NCI-H2081 treated with DMSO at 0.1 percent for 48 hours (cell line): ENCODE measurements at places on chromosomes 6 and 20.

- DNase-seq: no peak
Measured at GRCh38 chr6:30844118-30844535, 40.2 kb upstream of the DDR1 start.

DNA sequence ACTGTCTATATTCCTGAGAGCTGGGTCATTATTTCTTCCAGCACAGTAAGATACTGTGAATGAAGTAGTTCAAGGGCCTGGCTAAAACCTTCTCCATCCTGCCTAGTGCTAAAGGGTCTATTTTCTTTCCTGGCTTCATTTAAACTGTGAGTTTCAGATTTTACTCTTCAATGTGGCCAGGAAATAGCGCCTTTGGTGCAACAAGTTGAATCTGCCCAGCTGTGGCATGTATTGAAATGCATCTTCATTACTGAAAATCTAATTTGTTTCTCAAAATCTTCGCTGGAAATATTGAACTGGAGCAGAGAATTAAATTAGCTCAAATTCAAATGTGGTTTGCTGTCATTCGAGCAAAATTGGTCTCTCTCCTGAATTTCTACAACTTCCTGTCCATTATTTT lies 114.6 kb upstream of the KCNG1 start:
- no peak for DNase-seq

DNA sequence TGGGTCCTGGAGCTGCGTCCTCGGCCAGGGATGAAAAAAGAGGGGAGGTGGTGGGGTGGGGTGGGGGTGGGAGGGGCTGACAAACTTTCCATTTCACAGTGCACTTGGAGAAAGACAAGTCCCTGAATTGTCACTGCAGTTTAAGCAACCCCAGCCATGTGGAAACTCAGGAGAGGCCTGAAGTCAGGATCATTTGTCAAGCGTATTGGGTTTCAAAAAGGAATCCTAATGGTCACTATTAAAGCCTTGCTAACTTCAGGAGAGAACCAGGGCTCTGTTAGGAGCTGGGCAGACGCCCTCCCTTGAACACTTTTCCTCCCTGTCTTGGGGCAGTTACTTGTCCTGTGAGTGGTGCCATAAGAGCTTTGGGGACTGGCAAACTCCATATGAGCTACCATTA lies 159.9 kb downstream of the FNDC1 start:
- no peak for DNase-seq

DNA sequence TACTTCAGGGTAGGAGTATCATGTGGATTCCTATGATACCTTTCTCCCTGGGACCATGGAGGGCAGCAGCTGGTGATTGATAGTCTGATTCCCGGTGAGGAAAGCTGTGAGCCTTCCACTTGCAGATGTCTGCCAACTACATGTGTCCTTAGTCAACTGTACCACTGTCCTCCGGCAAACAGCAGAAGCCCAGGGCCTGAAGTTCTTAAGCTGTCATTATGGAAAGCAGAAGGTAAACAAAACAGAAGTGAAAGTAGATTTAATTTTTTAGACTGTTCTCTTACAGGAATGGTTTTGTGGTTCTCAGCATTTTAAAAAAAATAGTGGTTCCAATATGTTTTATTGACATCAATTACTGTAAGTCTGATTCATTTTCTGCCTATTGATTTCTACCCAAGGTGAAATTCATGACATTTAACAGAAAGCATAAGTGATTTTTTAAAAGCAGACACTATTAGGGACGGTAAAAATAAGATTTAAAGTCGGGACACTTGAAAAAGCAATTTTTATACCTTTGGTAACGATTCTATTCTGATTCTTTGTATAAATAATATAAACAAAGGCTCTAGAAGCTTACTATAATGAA lies 36.6 kb downstream of the PTPN1 start:
- DNase-seq: no peak

DNA sequence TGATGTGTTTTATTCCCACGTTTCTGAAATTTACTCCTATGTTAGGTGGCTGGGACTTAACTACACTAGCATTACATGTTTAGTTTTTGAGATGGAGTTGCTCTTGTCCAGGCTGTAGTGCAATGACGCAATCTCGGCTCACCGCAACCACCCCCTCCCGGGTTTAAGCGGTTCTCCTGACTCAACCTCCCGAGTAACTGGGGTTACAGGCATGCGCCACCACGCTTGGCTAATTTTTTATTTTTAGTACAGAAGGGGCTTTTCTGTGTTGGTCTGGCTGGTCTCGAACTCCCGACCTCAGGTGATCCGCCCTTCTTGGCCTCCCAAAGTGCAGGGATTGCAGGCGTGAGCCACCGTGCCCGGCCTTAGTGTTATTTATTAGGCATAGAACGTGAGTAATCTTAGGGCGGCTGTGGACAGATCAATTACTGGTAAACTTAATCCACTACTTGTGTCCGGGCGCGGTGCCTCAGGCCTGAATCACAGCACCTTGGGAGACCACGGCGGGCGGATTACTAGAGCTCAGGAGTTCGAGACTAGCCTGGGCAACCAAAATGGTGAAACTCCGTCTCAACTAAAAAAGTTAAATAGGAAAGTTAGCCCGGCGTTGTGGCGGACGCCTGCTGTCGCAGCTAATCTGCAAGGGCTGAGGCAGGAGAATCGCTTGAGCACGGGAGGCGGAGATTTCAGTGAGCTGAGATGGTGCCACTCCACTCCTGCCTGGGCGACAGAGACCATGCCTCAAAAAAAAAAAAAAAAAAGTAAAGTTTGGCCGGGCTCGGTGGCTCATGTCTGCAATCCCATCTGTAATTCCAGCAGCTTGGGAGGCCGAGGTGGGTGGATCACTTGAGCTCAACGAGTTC lies 123.7 kb upstream of the BTN3A2 start:
- no peak for DNase-seq

DNA sequence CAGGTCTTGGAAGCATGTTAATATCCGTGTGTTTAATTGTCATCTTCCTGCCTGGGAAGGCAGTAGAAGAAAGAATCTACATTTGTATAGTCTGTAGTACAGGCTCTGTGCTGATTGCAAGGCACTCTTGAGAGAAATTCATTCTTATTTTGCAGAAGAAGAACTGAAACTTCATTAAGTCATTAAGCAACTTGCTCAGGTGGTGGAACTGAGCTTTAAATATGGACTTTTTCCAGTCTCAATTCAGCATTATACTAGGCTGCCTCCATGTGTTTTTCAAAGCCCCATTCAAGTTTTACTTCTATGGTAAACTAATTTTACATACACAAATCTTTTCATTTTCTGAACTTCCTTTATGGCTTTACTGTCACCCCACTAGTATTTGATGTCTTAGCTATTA lies 18.7 kb downstream of the ZNF451 start:
- no peak for DNase-seq

GRCh38 chr6:39617026-39617425 lies 108.2 kb downstream of the KIF6 start:
- no peak for DNase-seq

- DNase-seq: peak; percentile 54
Measured at GRCh38 chr6:47247227-47247797, 62.4 kb downstream of the TNFRSF21 start.

DNA sequence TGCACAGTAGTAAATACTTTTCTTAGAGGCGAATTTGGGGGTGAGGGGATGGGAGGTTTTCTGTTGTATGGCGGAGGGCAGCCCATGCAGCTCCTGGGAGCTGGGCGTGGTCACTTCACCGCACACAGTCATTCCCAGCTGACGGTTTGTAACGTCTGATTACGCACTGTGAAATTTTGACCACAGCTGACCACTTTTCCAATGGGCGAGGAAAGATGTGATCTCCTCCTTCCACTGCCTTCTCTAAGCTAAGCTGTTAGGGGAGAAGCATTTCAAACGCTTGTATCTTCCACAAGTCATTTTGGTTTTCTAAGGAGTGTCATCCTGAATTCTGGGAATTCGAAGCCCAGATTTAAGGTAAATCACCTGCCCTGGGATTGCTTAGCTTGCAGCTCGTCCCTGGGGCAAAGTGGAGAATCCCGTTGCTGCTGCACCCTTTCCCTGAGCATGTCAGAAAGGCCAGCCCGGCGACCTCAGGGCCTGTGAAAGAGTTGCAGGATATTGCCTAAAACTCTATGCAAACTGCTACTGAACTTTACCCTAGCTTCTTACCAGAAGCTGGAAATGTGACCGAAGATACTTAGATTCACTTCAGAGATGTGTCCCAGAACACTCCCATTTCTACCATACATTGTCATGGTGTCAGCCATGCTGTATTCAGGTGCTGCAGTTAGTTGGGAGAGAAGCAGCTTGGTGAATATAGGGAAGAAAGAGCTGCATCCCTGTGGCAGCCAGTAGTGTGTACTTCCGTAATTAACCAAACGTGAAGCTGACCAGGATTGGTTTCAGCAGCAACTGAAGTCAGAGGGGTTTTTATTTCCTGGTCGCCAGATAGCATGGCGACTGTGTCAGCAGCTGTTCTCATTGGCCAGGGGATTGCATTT lies 58.9 kb downstream of the RREB1 start:
- DNase-seq: no peak

DNA sequence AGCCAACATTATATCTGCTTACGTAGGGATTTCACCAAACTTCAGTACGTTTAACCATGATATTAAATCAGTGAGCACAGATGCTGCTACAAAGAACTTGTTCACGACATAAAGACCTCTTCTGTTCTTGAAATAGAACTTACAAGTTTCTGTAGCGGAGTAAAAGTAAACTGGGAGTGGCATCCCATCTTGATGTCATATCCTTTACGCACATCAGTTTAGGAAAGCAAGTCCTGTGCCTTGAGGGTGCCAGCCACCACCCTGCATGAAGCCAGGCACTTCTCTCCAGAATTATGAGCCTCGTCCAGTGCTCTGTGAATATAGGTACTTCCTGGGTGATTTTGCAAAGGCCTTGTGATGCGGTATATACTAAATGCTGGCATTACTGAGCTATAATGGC lies 122.6 kb downstream of the BTBD3 start:
- peak; percentile 30 for DNase-seq

GRCh38 chr6:84074988-84075781 lies 41.6 kb downstream of the MRAP2 start:
- DNase-seq: no peak

DNA sequence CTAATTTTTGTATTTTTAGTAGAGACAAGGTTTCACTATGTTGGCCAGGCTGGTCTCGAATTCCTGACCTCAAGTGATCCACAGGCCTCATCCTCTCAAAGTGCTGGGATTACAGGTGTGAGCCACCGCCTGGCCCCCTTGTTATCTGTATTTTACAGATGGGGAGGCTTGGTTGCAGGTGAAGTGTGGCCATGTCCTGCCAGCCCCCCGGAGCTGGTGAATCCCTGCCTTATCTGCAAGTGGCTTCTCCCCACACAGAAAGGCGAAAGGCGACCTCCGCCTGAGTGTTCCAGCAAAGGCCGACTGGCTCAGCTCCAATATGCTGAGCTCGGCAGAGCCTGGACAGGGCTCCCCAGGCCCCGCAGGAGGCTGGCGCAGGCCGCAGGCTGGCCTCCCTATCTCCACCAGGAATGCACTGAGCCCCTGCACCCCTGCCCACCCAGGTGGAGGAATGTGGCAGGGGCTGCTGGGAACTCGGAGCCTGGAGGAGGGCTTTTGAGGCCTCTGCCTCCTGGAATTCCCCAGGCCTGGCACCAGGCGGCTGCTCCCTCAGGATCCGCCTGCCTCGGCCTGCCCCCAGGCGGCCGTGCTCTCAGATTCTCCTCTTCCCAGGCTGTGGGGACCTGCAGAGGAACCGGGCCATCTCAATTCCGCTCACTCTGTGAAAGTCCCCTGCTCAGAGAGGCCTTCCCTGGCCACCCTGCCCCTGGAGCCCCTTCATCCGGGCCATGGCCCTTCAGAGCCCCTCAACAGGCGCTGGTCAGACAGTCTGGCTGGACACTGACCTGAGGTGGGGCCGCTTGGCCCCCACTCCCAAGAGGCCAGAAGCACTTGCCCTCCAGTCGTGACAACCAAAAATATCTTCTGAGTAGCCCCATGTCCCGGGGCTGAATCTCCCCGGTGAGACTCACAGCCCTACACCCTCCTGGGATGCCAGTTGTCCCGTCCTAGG lies 9.3 kb upstream of the LAMA5 start:
- no peak for DNase-seq

GRCh38 chr6:53011979-53012378 lies 16.9 kb upstream of the GSTA4 start:
- no peak for DNase-seq

DNA sequence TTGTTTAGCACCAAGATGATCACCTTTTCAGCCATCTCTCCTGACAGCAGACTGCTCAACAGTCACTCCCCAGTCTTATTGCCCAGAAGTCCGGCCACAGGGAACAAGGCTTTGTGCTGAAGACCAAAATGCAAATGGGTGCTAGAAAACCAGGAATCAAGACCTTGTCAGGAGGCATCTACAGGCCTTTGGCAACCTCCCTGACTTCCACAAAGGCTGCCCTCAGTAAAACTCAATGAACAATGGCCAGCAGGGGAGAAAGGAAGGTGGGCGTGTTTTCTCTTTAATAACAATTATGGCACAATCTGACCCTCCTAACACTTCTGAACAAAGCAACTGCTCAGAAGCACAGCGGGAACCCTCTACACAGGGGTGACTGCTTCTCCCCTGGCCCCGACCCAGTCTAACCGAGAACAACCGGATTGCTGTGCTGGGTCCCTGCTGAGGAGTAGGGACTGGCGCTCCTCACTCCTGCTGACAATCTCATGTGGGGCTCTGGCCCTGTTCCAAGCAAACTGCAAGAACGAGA lies 41.6 kb downstream of the PLCG1 start:
- peak; percentile 6 for DNase-seq

DNA sequence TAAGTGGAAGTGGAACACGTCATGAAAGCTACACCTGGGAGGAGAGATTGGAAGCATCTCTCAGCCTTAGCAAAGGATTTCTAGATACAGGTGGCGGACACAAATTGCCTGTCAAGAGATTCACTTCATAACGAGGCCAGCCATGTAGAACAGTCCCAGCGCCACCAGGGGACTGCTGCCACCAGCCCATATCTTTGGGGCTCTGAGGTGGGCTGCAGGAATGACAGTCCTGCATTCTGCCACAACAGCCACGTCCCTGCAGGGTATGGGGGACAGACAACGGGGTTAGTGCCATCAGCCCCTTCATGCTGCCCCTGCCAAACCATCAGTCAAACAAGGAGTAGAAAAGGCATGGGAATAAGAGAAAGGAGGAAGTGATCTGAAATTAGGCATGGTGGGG lies 81.2 kb upstream of the SASH1 start:
- DNase-seq: no peak

- no peak for DNase-seq
Measured at GRCh38 chr6:89522778-89523177, 89.8 kb downstream of the ANKRD6 start.

GRCh38 chr20:37680420-37680819 lies 13.4 kb upstream of the CTNNBL1 start:
- DNase-seq: no peak

- no peak for DNase-seq
Measured at GRCh38 chr6:22027040-22027725, 269.7 kb downstream of the PRL start.

GRCh38 chr20:50892394-50892793 lies 38.8 kb downstream of the ADNP start:
- no peak for DNase-seq

DNA sequence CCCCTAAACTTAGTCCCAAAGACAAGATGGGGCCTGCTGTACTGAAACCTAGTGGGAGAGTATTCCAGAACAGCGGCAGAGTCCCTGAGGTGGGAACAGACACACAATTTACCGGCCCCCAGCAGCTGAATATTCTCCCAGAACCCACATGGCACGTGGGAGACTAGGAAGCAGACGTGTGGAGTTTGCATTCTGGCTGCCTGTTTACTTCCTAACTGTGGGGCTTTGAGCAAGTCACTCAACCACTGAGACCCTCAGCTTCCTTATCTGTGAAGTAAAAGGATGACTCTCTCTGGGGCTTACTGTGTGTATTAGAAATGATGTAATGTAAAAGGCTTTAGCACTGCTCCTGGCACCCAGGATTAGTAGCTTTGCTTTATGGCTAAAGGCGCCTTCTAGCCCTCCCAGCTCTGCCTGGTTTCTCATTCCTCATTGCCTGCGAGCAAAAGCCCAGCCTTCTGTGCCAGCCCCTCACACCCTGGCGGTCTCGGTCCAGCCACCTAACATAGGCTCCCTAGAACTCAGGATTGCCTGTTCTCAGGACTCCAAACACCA lies 353.1 kb downstream of the CDC5L start:
- DNase-seq: no peak
